Effector memory CD4-positive, alpha-beta T cell (primary cell): ENCODE measurements at places on chromosomes 2 and 18.

DNA sequence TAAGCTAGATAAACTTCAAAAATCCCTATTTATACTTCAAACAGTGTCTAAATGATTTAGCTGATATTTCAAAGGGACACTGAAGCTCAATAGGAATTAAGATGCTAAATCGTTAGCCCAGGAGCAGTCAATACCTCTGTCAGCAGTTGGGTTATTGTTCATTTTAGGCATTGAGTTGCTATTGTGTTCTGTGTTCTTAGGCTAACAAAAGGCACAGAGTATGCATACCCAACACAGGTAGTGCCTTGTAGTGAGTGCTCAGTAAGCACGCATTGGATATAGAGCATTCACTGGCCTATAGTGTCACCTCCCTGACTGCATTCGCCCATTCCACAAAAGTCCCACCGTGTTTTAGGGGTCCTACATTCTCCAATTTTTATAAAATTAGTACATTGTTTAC lies 152.3 kb downstream of the PIK3C3 start:
- DNase-seq, result no peak

- DNase-seq, result no peak
Measured at GRCh38 chr2:23620841-23621341, 235.9 kb downstream of the KLHL29 start.

- DNase-seq, result no peak
Measured at GRCh38 chr18:44792456-44793061, 111.9 kb downstream of the SETBP1 start.

DNA sequence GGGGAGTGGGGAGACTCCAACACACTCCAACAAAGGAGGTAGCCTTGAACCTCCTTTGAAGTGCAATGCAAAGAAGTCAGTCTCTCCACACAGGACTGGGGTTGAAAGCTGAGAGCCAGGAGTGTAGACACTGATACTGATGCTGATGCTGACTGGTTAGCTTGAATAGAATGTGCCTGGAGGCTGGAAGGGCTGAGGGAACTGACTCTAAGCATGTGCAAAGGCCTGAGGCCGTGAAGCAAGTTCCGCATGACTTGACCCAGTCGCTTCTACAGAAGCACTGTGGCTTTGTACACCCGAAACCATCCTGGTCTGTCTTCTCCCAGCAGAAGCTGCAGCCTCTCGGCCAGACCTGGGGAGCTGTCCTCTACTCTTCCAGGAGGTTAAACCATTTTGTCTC lies 10.4 kb downstream of the FOXI3 start:
- DNase-seq, result no peak

DNA sequence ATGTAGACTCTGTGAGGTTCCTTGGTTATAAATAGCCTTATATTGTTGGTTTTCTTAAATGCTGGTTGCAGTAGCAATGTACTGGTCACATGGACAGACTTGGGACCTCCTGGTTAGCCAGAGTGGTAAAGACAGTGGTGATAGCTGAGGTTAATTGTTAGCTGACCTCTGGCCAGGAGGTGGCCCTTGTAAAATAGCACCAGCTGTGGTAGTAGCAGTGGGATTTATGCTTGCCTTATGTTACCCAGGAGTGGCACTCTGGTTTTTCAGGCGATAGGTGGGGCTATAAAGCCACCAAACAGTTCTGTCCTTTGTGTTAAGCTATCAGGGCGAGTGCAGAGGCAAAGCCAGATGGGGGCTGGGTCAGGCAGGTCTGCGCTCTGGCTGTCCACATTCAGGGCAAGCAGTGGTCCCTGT lies 94.8 kb upstream of the SRD5A2 start:
- no peak for DNase-seq
